ENCODE measurements at places on chromosomes 7 and 10.

- DNase-seq, result no peak
Observed at GRCh38 chr7:45211066-45211465, 53.5 kb downstream of the RAMP3 start.

DNA sequence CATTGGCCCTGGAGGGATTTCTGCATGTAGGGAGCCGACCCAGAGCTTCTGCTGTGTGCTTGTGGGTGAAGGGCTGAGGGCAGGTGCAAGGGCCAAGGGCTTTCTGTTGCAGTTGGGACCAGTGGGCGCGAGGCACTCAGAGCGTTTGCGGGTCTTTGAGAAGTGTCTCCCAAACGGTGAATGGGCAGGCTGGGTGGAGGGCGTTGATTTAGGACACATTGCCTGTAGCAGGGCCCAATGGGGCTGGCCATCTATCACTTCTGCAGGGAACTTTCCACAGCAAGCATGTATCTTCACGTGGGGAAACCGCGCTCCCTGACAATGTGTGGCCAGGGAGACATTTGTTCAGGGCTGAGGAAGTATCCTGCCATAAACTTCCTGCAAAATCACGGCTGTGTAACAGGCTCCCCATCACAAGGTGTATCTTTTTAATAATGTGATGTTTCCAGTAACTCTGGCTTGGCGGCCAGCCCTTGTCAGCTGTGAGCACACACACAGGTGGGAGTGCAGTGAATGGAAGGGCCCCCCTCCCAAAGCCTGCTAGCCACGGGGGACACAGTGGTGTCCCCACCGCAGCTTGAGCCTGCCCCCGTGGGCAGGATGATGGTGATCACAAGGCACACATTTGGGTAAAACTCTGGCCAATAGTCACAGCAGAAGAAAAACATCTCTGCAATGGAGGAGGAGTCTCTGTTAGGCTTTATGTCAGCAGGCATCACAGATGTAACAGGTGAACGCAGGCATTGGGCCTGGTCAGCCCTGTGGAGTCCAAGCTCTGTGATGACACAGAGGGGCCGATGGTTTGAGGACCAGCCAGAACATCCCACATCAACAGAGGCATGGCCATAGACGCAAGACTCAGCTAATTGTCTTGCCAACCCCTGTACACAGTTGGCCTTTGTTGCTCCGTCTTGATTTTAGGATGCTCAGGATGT lies 84.3 kb downstream of the GLRX3 start:
- DNase-seq, result no peak

DNA sequence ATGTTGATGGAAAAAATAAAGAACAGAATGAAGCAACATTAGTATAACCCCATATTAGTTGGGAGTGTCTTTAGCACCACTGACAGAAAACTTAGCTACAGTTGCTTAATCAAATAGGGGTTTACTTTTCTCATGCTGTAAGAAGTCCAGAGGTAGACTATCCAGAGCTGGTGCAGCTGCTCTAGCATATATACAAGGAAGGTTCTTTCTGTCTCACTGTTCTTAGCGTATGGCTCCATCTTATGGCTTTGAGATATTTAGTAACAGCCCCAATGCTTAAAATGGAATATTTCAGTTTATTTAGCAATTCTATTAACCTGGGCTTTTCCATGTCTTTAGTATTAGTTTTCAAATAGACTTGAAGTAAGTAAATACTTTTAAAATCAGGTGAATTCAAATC lies 15.2 kb upstream of the WNT2 start:
- no peak for DNase-seq

DNA sequence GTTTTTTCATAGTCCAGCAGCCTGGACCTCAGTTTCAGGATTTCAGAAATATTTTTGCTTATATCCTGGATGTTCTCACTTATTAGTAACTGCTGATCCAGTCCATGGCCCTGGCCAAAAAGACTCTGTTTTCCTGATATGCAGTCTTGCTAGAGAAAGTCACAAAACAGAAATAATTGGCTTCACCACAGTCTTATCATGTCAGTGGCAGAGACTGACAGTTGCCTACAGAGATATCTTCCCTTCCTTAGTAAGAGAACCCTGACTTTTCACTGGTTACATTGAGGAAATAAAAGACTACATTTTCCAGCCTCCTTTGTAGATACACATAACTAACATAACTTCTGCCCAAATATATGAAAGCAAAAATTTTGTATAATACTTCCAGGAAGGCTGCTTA lies 56.6 kb downstream of the AHR start:
- no peak for DNase-seq

GRCh38 chr10:129120441-129120840 lies 346.6 kb upstream of the MGMT start:
- no peak for DNase-seq

Measured in GM12891 (cell line).